ENCODE measurements at places on chromosomes 1 and 21.

- DNase-seq, result no peak
Measured at GRCh38 chr1:171433451-171433850, 51.9 kb upstream of the PRRC2C start.

DNA sequence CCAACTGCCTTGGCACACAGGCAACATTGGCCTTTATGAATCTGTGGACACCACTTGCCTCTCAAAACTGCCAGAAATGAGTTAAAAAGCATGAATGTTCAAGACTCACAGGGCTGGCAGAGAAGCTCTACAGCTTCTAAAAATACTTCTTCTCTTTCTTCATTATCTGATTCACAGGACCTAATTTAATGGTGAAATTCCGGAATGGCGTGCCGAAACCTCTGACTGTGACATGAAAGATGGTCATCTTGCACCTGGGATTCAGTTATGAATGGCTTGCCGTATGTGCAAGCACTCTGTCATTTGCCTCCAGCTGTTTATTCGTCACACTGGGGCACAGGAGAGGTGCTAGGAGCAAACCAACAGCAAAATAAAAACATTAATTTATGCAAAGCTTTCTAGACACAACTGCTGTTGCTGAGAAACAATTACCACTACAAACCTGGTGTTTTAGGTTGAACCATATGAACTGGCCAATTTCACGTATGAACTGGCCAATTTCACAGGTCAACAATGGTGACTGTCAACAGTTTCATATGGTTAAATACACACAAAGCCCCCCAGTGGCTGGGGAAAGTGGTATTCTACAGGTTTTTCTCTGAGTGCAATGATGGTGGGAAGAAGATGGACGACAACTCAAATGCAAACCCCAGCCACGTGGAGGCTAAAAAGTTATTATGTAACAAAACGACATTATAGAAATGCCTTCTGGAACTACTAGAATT, 648.3 kb downstream of the KIF26B start:
- DNase-seq, result no peak

GRCh38 chr1:113784104-113784779, 25.0 kb upstream of the PHTF1 start:
- DNase-seq, result no peak

- no peak for DNase-seq
Measured at GRCh38 chr1:190196020-190196419, 281.6 kb downstream of the BRINP3 start.

GRCh38 chr21:24280596-24280995, 1326.7 kb downstream of the MRPL39 start:
- DNase-seq, result no peak

DNA sequence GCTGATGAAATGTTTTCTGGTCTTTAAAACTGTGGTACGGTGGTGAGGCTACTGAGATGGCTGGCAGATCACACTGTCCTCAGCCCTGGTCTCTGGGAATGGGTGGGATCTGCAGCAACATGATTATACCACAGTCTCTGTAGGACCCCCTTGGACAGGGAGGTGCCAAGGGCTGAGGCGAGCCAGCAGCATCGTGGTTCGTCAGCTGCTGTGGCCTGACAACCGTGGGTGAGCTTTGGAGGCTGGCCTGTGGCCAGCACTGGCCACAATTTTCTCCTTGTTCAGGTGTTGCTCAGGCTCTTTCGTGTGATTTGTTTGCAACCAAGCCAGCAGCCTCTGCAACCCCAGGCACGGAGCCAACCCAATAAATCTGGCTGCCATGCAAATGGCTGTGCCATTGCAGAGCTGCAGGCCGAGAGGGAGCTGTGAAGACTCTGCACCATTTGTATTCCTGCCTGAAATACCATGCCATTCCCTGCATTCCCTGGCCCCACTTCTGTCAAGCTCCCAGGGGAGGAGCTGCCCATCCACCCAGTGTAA, 70.9 kb downstream of the PCP4 start:
- DNase-seq, result no peak

DNA sequence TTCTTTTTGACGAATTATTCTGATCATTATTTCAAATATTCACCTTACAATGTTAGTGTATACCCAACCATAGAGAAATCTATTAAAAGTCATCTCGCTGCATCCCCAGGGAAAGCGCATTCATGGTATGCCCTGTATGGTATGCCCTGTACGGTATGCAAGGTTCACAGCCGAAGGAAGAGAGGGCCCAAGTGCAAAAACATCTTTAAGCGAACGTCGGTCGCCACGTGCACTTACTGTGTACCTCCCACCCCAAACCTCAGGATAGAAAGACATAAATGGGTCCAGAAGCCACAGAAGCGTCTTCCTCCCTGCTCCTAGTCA, 14.4 kb downstream of the HLX start:
- no peak for DNase-seq

DNA sequence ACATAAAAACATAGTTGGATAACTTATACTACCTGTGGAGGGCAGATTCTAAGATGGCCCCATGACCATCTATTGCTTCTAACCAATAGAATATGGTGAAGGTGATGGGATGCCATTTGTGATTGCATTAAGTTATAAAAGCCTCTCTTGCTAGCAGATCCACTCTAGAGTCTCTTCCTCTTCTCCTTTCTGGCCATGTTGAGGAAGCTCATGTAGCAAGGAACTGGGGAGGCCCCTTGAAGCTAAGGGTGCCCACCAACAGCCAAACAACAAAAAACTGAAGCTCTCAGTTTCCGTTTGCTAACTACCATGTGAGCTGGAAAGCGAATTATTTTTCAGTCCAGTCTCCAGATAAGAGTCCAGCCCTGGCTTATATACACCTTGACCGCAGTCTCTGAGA, 16.0 kb upstream of the AGO1 start:
- no peak for DNase-seq

DNA sequence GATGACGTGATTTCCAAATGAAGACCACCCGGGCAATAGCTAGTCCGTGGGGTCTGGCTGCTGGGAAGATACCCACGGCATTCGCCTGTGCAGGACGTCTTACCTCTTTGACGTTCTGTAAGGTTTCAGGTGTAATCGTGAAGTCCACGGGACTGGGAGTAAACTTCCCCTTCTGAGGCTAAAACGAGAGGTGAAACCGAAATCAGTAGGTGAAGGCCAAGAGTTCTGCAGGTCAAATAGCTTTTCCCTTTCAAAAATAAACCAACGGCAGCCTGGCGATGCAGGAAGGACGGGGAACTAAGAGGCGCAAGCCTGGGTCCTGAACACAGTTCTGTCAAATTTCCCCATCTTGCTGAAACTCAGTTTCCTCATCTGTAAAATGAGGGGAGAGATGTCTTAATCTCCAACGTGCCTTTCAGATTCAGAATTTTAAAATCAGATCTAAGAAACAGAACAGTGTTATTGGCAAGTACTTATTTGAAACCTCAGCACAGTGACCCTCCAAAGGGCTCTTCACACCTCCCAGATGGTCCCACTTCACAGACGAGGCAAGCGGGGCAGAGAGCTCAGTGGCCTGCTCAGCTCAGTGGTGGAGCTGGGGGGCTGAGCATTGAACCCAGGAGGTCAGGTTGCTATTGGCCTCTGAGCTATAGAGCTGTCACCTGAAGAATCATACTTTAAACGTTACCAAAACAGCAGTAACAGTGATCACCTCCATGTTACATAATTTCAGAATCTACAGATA, 34.7 kb downstream of the VPS26C start:
- DNase-seq, result no peak

GRCh38 chr1:58346036-58346355, 200.5 kb downstream of the OMA1 start:
- no peak for DNase-seq

DNA sequence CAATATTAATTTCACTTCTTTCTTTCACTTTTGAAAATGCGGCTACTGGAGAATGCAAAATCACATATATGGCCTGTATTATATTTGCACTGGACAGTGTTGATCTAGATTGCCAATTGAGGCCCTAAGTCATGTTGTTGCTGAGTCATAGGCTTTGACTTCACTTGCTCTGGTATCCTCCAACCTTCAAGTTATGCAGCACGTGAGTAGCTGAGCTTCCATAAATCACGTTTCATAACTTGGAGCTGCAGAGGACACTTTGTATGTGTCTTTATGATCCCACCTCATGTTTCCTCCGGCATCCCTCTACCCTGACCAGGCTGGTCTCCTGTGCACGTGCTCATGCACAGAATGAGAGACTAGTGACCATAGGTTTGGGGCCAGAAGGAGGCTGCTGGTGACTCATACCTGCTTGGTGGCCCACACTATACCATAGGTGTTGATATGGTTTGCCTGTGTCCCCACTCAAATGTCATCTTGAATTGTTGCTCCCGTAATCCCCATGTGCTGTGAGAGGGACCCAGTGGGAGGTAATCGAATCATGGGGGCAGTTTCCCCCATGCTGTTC, 103.0 kb upstream of the TSPAN2 start:
- no peak for DNase-seq

DNA sequence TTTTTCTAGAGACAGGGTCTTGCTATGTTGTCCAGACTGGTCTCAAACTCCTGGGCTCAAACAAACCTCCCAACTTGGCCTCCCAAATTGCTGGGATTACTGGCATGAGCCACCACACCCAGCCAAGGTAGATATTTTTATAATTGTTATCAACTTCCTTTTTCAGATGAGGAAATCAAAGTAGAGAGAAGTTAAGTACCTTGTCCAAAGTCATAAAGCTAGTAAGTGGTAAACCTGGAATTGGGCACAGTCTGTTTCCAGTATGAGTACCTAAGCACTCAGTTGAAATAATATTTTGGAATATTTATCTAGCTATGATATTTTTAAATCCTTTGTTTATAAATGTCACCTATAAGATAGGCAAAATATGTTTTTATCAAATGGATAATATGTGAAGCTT, 22.3 kb upstream of the PLEKHO1 start:
- DNase-seq, result no peak

DNA sequence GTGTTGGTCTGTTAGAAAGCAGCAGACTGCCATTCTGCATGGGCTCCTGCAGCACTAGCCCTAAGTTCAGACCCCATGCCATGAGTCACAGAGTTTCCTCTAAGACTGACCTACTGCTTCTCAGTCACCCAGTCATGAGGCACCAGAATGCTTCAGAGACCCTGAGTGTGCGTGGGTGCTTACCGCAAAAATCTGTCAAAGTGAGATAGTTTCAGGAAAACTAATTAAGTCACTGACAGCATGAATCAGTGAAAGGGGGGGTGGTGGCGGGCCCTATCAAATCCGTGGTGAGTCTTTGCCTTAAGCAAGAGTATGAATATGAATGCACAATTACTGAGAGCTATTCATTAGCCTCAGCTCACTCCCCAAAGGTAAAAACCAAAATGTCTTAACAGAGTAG, 98.1 kb downstream of the KCTD3 start:
- DNase-seq, result no peak

GRCh38 chr1:201925301-201925567, 21.1 kb downstream of the LMOD1 start:
- no peak for DNase-seq

DNA sequence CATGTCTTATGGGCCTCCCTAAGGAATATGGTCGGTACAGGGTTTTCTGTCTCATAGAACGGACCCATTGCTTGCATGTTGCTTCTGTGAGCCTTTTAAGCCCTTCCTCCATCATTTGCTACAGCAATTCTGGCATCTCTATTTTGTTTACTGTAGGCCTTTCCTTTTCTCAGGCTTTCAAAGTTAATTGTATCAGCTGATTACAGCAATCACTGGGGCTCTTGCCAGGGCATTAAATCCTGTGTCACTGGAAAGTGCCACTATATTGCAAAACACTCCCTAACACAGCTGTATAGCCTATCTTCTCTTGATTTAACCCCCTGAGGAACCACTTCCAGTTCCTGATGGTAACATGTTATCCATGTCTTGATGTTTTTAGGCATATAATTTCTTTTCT, 156.5 kb downstream of the PDE4B start:
- no peak for DNase-seq

GRCh38 chr1:177984136-177984525, 14.3 kb upstream of the SEC16B start:
- no peak for DNase-seq

DNA sequence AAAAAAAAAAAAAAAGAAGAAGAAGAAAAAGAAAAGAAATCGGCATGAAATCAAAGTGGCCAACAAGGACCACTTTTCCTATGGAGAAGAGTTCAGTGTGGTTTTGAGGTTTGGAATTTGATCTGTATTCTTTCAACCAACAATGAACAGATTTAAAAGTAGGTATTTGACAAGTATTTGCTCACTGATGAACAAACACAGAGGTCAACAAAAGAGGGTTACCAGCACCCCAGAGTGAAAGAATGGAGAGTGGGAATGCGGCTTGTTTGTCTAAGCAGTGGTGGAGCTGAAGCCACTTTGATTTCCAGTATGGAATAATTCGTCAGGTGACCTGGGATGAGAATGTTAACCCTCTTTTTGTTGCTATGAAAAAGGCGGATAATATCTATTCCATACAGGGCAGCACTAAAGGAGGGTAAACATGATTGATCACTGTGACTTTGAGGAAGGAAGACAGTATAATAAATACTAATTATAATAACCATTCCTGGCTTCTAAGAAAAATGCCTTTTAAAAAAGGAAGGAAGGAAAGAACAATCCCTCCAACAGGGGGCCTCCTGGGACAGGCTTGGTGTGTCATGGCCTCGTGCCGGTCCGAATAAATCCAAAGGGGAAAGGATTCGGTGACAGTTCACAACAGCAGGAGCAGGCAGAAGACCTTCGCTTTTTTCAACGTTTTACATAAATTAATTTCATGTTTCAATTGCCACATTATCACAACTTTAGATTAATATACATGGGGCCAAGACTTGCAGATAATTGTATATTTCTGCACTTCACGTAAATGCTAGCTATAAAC, 37.2 kb upstream of the SIM2 start:
- DNase-seq, result no peak

DNA sequence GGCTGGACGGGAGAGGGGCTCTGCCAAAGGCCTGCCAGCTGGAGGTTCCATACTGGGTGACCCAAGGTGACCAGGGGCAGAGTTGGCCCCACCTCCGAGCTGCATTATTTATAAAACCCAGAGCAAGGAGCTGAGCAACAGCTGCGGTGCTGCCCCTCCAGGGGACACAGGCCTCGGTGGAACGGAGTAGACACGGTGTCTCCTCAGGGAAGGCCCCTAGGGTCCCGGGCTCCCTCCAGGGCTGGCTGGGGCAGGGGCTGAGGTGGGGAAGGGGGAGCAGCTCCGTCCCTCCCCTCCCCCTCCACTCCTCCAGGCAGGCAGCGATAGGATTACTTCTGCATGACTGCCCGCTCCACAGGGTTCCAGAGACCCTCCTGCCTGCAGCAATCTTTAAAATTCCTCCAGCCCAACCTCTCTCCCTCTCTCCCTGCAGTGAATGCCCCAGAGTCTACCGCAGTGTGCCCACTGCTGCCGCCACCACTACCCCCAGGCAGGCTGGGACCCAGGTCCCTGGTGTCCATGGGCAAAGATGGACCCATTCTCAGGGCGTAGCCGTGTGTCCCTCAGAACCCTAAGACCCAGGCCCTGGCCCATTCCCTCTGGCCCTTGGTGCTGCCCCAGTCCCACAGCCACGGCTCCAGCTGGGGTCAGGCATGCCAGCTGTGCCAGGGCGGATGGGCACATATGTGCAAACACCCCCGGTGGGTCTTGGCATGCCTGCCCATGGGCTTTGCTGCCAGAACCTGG, 10.8 kb downstream of the AHDC1 start:
- no peak for DNase-seq
